ENCODE measurements at places on chromosomes 12 and 14.

GRCh38 chr14:98701377-98701776, 570.6 kb downstream of the BCL11B start:
- DNase-seq, result no peak

GRCh38 chr12:54954801-54955200, 29.8 kb downstream of the TESPA1 start:
- no peak for DNase-seq

DNA sequence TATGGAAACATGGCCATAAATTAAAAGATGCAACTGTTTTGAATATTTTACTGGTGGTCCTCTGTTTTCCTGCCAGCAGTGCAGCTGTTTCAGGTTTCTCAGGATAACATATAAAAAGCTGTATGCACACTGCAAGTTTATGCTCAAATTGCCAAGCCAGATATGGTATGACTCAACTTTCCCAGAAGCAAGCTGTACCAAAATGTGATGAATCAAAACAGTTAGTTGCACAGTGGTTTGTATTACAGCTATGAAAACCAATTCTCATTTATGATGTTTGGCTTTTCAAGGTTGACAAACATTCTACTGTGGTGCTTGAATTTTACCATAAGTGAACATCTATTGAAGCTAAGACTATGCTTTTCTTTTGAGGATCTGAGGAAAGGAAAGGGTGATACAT, 15.5 kb downstream of the TRMT5 start:
- no peak for DNase-seq

DNA sequence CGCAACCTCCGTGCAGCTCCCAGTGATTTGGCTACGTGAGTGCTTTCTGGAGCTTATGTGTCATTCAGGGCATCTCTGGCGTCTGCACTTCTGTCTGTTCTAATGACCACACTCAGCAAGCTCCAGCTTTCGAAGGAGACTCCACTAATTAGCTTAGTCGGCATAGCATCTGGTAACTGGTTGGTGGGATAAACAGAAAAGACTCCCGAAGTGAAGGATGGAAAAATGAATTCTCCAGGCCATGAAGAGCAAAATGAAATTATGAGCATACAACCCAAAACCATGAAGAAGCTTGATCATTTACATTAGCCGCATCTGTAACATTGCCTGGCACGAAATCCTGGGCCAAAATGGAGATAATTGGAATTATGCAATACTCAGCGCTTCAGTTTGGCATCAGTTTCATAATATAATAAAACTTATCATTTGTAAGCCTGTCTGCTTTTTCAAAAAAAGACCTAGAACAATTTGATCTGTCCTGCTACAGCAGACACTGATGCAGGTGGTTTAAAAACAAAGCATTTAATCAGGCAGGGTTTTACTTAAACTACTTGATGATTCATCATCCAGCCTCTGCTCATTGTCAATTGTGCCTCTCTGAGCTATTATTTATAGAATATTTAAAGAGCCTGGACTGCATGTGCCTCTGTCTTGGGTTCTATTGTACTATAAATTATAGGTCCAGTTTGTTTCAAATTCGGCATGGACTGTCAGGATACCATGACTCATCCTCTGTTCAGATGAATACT, 87.4 kb downstream of the SYT1 start:
- DNase-seq, result no peak

- no peak for DNase-seq
Observed at GRCh38 chr14:41663473-41663850, 56.8 kb downstream of the LRFN5 start.

DNA sequence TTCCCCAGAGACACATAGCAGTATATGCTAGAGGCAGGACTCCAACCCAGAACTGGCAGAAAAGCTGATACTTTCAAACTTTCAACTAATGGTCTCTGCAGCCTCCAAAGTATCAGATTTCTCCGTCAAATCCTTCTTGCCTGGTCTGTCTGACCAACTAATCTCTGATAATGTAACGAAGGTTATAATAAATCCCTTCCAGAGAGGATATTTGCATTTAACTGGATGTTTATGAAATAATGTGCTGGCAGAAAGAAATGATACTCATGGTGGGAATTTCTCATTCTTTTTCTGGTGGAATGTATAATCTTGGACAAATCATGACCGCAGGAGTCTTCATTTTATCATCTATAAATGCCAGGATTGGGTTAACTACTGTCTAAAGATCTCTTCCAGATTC, 860.3 kb downstream of the DIO2 start:
- DNase-seq, result no peak

DNA sequence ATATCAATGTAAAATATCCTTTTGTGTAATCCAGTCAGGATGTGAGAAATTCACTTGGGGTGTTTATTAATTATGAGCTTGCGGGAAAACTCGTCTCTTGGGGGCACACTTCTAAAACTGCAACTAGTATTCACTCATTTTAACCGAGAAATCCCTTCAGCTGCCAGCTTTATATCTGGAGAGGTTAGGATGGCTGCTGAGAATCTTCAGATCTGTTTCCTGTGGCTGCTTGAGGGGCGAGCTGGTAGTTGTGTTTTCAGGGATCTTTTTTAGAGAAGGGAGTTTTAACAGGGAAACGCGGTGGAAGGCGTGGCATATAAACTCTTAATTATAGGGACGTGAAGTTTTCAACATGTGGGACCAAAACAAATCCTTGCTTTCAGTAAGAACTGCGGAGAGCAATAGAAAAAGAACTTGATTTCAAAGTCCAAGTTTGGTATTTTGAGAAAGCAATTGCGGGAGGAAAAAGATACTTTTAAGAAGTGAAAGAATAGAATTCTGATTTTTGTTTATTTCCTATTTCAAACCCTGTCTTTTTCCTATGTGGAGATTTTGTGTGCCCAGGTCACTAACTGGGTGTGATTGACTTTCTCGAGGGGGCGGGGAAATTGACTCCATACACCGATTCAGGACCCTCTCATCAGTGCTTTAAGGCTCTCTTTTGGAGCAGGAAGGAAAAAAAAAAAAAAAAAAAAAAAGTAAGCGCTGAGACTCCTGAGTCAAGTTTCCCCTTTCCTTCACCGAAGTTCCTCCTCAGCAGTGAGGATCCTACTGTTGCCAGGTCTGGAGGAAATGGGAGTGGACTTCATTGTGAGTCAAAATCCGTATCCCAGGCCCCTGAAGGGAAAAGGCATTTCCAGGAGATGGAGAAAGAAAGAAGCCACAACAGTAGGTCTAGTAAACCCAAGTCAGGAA, 1.1 kb downstream of the PPFIBP1 start:
- no peak for DNase-seq

GRCh38 chr14:77746064-77746702, 14.8 kb downstream of the SNW1 start:
- no peak for DNase-seq

- no peak for DNase-seq
Observed at GRCh38 chr12:41188841-41189394, 798 bp downstream of the PDZRN4 start.

DNA sequence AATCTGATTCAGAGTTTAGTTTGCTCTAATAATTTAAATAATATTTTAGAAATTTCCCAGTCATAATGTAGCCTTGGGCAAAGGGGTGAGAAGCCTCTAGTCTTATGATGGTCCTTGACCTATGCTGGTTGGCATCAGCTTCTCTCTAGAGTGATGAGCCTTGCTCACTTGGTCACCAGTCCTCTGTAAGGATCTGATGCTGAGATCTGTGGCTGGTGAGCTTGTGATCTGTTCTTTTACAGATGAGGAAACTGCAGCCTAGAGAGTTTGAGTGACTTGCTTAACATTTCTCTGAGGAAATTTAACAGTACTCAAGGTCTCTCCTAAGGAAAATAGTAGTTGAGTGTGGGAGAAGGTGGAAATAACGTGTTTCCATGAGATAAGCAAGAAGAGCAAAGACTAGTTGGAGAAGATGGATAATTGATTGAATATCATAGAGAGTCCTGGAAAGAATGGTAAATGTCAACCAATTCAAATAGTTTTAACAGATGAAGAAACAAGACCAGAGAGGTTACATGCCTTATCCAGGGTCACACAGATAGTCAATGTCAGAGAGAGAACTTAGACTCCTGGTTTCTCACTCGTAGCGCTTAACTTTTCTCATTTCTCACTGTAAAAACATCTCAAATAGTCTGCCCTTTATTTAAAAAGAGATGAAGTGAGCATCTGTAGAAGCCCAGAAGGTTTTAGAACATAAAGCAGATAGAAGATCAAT, 89.7 kb upstream of the ETV6 start:
- no peak for DNase-seq

DNA sequence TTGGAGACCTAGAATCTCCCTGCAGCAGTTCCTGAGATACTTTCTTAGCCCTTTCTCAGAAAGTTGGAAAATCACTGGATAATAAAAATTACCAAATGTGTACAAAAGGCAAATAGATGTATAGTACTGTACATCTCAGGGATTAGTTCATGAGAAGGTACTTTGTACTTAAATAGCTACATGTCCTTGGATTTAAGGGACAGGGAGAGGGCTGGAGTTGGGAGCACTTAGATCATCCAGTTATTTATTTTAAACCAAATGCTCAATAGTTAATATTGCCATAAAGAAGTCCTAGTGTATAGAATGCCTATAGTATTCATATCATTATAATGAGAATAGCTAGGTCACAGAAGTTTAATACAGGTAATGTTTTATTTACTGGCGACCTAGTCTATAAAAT, 13.4 kb downstream of the CDKN3 start:
- no peak for DNase-seq

- DNase-seq, result no peak
Observed at GRCh38 chr12:124542021-124542949, 25.1 kb downstream of the NCOR2 start.

GRCh38 chr12:100995201-100995600, 200.6 kb downstream of the ANO4 start:
- no peak for DNase-seq

DNA sequence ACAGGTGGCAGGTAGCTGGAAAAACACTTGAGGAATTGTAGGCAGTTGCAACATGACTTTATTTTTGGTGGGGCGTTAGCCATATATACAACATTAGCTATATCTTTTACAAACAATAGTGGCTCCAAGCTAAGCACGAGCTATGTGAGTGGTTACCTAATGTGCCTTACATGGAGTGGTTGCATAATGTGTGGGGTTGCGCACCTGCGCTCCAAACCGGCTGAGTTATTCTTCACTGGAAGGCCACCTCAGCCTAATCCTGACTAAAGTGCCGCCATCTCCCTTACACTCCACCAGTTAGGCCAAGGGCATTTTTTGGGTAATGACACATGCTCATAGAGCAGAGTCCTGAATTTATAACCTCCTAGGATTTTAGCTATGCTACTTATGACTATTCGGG, 31.8 kb upstream of the G2E3 start:
- no peak for DNase-seq

- DNase-seq, result no peak
Observed at GRCh38 chr12:123961585-123962345, 10.9 kb downstream of the CCDC92 start.

DNA sequence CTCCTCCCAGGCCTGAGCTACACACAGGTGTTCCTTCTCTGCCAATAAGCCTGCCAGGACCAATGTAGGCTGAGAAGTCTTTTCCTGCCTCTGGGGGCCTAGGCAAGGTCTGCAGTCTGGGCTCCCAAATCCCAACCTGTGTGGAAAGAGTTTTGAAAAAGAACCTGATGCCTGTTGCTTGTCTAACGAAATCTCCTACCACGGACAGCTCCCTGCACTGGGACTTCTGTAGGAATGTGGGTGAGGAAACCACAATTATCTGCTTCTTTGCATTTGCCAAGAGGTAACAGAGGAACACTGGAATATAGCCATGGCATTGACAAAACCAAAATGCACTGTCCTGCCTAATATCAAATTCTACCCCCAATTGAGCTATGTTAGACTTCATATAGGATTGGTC, 877.0 kb upstream of the TMEM132C start:
- DNase-seq, result no peak

GRCh38 chr12:107759410-107759809, 1.5 kb downstream of the PRDM4 start:
- no peak for DNase-seq

- DNase-seq, result no peak
Observed at GRCh38 chr12:49582201-49582600, 14.3 kb upstream of the MCRS1 start.
